ENCODE measurements at places on chromosomes 16 and 17.

DNA sequence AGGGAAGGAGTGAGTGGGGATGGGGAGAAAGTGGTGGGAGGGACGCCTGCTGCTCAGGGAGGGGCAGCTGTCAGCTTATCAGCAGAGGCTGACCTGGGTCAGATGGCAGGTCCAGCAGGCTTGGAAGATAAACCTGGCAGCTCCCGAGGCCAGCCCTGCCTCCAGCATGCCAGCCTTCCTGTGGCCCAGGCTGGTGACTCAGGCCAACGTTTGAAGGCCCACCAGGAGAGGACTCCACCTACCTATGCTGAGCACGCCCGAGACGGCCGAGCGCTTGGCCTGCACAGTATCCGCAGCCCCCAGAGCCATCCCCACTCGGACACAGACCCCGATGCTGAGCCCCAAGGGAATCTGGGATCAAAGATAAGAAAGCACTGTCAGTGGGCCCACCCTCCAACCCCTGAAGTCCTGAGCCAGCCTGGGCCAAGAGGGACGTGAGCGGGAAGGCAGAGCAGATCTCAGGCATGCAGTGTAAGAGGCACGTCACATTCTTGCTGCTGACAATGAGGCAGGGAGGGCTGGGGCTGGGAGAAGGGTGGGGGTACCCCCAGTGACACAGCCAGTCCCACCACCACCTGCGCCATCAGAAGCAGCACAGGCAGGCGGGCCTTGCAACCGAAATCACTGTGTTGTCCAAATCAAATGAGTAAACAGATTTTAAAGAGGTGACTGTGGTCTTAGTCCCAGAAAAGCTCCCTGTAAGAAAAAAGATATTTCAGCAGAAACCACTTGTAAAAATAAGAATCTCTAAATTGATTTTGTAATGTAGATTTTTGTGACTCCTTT is 12.4 kb downstream of the SLC47A2 start:
- DNase-seq, result no peak

DNA sequence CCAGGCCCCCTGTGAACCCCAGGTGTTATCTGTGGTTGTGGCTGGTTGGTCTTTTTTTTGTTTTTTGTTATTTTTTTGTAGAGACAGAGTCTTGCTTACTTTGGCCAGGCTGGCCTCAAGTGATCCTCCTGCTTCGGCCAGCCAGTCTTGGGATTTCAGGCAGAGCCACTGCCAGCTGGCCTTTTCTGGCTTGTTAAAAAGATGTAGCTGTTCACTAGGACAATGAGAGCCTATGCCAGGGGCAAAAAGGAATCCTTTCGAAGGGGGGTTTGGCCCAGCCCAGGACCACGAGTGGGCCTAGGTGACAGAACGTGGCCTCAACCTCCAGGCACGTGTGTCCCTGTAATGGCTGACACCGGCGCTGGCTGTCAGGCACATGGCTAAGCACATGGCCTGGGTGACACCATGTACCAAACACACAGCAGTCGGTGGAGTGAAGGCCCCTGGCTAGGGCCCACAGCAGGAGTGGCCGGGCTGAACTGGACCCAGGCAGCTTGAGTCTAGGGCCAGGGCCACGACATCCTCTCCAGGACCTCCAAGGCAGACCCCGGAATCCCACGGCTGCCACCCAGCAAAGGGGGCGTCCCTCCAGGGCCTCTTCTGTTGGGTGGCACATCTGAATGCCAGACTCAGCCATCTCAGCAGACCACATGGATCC is 6.9 kb upstream of the SLC38A8 start:
- DNase-seq, result no peak

DNA sequence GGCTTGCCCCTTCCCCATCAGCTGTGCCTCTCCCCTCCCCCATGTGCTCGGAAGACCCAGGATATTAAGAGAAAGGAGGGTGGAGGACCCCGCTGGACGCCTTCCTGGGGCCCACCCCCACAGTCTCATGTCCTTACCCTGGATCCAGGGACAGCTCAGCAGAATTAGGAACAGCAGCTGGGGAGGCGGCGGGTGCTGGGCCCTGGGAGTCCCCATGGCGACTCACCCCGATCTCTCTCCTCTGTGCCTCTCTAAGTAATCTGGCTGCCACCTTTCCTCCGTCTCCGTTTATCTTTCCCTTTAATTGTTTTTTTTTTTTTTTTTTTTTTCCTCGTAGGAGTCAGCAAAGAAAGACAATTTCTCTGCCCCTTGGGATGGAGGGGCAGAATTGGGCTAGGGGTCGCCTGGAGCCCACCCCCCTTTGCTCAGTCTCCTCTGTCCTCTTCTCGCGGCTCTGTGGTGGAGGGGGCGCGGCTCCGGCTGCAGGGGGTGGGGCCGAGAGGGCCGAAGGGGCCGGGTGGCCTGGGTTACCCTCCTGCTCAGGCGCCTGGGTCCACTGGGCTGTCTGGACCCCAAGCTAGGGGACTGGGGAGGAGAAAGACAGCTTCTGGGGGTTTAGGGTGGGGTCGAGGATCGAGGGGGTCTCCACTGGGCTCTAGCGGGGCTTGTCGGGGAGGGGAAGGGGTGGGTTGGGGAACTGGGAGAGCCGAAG is 390 bp downstream of the SEZ6L2 start:
- DNase-seq, result no peak

GRCh38 chr17:36529121-36529520 is 5.5 kb downstream of the MYO19 start:
- no peak for DNase-seq

DNA sequence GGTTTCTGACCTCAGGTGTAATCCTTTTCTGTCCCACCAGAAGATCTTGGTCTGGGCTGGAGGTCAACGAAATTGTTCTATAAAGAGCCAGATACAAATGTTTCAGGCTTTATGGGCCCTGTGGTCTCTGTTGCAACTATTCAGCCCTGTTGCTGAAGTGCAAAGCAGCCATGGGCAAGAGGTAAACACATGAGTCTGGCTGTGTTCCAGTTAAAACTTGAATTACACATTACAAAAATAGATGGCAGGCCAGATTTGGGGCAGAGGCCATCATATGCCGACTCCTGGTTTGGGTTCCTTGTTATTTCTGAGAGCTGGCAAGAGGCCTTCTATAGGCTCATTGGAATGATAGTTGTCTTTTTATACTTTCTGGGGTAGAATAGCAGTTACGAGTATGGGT is 114.4 kb downstream of the SDR42E1 start:
- DNase-seq, result no peak

DNA sequence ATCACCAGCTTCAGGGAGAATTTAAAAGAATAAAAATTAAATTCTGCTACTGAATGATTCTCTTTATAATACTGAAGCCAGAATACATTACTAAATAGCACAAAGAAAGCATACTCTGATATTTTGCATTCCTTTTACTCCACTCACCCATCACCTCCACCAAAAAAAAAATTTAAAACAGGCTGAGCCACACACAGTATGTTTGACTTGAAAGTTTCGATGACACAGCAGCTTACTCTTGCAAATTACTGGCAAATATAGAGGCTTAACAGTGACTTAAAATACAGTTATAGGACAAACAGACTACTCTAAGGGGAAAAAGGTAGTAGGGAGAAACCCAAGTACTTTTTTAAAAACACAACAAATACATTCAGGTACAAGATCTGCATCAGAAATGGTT is 39.2 kb downstream of the GPATCH8 start:
- DNase-seq, result no peak

GRCh38 chr17:57939797-57940196 is 15.4 kb downstream of the CUEDC1 start:
- DNase-seq, result no peak
